ENCODE measurements at places on chromosomes 3 and 15.

GRCh38 chr3:197595470-197596185 lies 39.9 kb upstream of the BDH1 start:
- no peak for DNase-seq

DNA sequence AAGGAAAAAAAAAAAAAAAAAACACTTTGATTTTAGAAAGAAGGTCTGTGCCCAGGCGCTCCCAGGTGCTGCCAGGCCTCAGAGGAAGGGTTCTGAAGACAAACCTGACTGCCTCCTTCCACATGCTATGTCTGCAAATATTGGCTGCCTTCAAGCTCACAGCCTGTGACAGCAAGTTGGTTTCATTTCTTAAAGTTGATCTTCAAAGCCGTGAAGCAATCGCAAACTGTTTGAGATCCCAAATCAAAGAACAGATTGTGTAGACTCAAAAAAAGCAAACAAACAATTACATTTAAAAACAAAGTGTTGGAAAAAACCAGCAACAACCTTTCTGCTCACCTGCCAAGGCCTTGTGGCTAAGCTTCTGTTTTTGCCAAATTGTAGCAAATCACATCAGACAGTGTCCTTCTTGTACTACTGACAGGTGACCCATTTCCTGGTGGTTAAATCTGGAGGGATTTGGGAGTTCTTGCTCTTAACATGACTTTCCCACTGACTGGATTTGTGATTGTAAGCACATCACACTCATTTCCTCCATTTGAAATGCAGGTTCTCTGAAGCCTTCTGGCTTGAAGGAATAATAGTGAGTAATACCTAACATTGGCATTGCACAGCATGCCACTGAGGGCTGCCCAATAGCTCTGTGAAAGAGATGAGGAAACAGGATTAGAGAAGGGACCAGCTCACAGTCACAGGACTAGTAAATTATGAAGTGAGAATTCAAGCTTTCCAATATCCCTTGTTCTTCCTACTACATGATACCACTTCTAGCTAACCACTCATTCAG lies 502.4 kb downstream of the LPP start:
- DNase-seq, result no peak

- DNase-seq, result no peak
These were observed 328.4 kb upstream of the NECTIN3 start for GRCh38 chr3:110743202-110743601.

DNA sequence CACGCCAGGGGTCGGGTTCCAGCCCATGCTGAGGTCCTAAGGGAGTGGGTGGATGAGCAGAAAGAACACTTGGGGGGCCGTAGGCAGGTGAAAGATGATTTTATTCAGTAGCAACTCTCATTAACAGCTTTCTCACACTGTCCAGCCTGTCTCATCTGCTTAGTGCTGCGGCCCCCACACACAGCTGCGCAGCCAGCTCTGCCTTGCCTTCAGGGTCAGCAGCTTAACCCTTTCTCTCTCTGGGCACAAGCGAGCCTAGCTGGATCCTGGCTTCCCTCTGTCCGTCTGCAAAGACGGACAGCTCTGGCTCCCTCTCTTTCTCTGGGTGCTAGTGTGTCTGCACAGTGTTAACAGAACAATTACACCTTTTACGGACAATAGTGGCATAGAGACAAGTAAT lies 21.3 kb downstream of the NPAP1 start:
- no peak for DNase-seq

GRCh38 chr3:6779140-6779539 lies 81.8 kb upstream of the GRM7 start:
- no peak for DNase-seq

- peak; percentile 83 for DNase-seq
These were observed 2.9 kb upstream of the C15orf39 start for GRCh38 chr15:75198560-75199356.

DNA sequence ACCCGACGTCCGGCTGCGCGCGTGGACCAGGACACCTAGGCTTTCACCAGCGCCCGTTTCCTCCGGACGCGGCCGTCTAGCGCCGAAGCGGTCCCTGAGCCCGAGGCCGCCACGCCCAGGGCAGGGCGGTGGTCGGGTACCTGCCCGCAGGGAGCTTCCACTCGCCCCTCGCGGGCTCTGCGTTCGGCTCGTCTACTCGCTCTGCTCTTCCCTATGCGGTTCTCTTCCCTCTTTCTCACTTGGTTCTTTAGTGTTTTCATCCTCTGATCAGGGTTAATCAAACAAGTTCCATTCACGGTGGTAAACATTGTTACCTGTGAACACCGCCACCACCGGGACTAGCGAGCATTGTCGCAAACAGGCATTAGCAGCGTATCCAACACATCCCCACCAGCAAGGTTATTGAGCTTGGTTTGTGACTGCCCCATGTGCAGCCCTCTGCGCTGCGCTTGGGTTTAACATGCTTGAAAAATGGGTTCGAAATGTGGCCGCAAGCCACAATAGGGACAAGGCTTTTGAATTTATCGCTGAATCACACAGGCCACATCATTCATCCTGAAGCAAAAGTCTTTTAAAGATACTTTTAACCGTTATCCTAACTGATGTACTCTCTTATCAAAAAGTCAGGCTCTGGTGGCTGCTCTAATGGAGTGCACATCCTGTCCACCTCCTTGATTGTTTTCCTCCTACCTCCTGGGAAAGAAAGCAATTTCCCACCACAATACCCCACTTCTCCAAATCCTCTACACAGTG lies 843 bp upstream of the CD47 start:
- peak; percentile 15 for DNase-seq

- DNase-seq, result no peak
These were observed 57.9 kb upstream of the EPHB3 start for GRCh38 chr3:184503647-184504046.

DNA sequence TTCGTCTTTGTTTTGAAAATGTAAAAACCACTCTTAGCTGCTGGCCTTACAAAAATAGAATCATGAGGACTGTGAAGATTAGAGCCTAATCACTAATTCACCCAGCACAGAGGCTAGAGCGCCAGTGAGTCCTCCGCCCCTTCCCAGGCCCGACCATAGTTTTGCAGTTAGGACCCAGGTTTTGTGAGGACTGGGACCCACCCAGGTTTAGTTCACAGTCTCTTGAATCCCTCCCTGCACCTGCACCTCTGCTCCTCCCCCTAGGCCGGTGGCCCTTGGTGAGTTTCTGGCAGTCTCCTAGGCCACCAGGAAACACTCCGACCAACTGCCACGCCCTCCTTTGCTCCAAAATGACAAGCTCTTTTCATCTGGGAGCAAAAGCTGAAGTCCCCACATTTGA lies 136.0 kb upstream of the CCDC54 start:
- DNase-seq, result peak; percentile 23

DNA sequence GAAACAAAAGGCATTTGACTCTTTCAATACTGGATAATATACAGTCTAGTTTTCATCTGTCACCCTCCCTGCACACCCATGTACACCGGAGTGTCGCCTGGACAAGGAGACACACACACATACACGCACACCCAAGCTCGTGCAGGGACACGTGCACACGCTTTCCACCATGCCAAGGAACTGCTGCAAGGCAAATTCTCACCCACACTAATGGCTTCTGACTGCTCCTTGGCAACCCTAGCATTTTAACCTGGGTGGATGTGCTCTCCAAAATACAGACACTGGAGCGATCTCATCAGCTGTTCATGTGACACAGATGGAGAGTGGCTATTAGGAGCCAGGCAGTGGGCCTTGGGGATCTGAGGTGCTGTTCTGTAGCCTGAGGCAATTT lies 61.6 kb downstream of the MEIS2 start:
- no peak for DNase-seq

DNA sequence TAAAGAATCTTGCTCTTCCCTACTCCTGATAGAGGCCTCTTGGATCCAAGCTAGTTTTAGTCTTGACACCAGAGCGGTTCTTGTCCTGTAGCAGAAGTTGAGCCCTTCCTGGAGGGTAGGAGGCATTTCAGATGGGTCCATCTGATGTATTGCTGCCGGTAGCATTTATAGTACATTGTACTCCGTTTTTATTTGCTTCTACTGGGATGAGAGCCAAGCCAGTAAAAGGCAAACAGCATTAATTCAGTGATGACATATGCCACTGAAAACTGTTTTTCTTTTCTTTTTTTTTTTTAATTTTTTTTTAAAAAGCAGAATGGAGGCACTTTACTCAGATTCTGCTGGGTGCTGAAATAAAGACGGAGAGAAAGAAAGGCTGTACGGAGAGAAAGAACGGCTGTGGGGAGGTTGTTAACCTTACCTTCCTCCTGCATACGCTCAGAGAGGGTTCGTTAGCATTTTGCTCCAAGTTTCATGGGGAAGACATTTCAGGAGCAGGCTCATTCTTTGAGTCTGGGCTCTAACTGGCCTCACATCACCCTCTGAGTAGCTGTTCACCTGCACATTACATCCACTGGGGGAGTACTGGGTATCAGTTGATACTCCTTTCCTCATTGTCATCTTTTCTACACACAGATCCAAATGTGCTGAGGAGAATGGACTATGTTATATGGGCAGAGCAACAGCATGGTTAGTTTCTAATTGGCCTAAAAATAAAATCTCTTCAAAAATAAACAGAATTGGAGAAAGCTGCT lies 161.5 kb downstream of the FEZF2 start:
- no peak for DNase-seq

DNA sequence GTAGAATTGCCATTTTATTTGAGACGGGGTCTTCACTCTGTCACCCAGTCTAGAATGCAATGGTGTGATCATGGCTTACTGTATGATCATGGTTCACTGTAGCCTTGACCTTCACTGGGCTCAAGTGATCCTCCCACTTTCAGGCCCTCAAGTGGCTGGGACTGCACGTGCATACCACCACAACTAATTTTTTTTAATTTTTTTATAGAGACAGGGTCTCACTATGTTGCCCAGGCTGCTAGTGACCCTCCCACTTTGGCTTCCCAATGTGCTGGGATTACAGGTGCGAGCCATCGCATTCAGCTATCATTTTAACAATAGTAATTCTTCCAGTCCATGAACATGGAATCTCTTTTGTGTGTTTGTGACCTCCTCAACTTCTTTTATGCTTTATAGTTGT lies 11.9 kb downstream of the EPM2AIP1 start:
- DNase-seq, result no peak

GRCh38 chr3:132867956-132868355 lies 145.7 kb upstream of the NPHP3 start:
- DNase-seq, result no peak

DNA sequence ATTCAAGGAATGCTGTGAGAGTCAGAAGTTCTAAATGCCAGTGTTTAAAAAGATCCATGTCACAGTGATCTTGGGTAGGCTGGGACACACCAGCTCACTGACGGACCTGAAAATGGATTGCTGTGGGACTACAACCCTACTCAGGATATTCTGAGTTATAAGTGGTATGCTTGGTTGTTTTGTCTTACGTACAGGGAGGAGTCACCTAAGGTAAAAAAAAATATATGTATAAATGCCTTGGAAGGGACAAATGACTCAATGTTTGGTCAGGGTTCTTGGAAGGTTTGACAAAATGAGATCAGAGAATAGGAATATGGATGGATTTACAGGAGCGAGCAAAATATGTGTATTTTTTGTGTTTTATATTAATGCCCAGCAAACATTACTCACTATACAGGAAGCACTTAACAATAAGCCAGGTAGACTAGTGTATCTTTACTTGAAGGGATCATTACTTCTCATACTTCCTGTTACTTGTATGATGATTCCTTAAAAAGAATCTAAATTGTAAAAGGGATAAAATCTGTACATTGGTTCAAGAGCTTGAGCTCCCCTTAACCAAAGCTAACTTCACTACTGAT lies 767.3 kb downstream of the GBE1 start:
- DNase-seq, result no peak

DNA sequence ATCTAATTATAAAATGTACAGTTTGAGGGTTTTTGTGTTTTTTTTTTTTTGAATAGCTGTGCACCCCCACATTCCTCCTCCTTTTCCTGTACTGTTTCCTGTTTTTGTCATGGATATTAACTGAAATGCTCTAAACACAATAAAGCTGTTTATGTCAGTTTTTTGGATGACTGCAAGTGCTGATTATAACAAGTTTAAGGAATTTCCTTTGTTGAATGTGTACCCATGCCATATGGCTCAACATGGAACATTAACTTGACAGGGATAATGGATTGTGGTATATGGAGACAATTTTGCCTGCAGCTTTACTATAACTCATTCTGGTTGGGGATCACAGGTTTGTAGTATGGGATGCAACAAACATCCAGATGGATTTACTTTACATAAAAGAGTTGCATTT lies 216.4 kb downstream of the TCF12 start:
- DNase-seq, result no peak

DNA sequence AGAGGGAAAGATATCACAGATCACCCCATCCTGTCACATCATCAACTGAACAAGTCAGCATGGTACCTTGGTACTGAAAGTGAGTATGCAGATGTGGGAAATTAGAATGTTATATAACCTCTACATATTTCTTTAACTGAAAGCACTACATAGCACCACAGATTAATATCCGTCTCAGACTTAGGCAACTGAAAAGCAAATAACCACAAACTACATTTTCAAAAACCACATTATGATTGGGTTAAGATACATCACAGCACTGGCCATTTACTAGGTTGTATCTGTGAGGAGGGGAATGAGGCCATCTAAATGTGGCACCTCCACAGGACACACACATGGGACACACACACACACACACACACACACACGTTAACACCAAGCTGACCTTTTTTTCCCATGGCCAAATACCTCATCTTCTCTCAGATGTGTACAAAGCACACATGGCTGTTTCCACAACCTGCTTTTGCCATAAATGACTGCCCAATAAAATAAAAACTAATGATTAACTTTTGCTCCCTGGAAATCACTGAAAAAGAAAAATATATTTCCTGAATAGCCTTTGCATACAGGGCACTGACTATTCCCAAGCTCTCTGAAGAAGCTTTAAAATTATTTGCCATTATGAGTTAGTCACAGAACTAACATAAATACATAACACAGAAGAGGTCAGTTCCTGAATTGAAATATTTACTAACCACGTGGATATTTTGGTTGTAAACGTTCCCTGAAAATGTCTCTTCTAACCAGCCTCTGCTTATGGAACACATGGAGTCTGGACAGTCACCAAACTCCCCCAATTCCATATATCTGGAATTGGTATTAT lies 60.1 kb downstream of the SUMF1 start:
- DNase-seq, result no peak

DNA sequence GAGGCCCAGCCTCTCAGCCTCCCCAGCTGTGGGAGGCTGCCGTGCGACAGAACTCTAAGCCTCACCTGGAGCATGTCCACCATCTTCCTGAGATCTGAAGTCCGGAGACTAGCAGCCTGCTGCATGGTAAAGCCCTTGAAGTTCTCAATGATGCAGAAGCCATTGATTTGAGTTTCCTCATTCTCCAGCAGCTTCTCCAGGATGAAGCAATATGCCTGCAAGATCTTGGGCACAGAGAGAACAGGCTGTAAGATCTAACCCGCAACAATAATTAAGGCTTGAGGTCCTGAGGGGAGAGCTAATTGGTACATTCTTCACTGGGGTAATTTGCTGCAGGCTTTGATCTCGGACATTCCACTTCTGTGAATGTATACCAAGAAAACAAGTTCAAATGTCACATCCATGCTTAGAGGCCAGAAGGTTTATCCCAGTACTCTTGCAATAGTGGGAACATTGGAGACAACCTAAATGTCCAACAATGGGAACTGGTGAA lies 9.7 kb downstream of the RLBP1 start:
- no peak for DNase-seq

- DNase-seq, result no peak
These were observed 122.7 kb upstream of the IGF1R start for GRCh38 chr15:98525661-98526001.

- no peak for DNase-seq
These were observed 55.6 kb downstream of the MYO9A start for GRCh38 chr15:72062319-72062718.

GRCh38 chr3:150409512-150410310 lies 1.6 kb downstream of the TSC22D2 start:
- DNase-seq, result peak; percentile 78
